Lung (tissue), 17 donors: ENCODE measurements at places on chromosomes 11 and 22.

GRCh38 chr11:8934742-8935488 is 2.2 kb upstream of the C11orf16 start:
- H3K27me3 ChIP-seq, result no peaks in the 10 kb centered on the region
- H3K4me1 ChIP-seq, result no peaks in the 10 kb centered on the region
- no peak overlapping the region for H3K27ac ChIP-seq
- H3K4me3 ChIP-seq, result no peak overlapping the region
- no peaks in the 10 kb centered on the region for H3K36me3 ChIP-seq

- peaks cover 45% of the 10 kb centered on the region for H3K36me3 ChIP-seq
- H3K27ac ChIP-seq, result peak overlapping the region; percentile 92
- no peak for DNase-seq
- no peaks in the 10 kb centered on the region for H3K27me3 ChIP-seq
Measured at GRCh38 chr11:67288198-67288451, 978 bp upstream of the ANKRD13D start.

- no peak overlapping the region for H3K4me3 ChIP-seq
- peaks cover 17% of the 10 kb centered on the region for H3K4me1 ChIP-seq
- DNase-seq, result no peak
- H3K27ac ChIP-seq, result peak overlapping the region; percentile 26
- H3K27me3 ChIP-seq, result no peaks in the 10 kb centered on the region
Measured at GRCh38 chr11:57640068-57640800, 9.5 kb downstream of the YPEL4 start.

- no peak overlapping the region for H3K4me3 ChIP-seq
- no peak for DNase-seq
- no peaks in the 10 kb centered on the region for H3K27me3 ChIP-seq
- no peak overlapping the region for H3K27ac ChIP-seq
- peaks cover 28% of the 10 kb centered on the region for H3K4me1 ChIP-seq
Measured at GRCh38 chr22:38861927-38862326, 10.1 kb downstream of the CBX6 start.

- no peak overlapping the region for H3K27ac ChIP-seq
- H3K4me1 ChIP-seq, result no peaks in the 10 kb centered on the region
- H3K36me3 ChIP-seq, result no peaks in the 10 kb centered on the region
- peaks cover 6% of the 10 kb centered on the region for H3K27me3 ChIP-seq
- no peak overlapping the region for H3K4me3 ChIP-seq
- peak; percentile 80 for DNase-seq
Measured at GRCh38 chr11:26276798-26277424, 55.0 kb upstream of the ANO3 start.

DNA sequence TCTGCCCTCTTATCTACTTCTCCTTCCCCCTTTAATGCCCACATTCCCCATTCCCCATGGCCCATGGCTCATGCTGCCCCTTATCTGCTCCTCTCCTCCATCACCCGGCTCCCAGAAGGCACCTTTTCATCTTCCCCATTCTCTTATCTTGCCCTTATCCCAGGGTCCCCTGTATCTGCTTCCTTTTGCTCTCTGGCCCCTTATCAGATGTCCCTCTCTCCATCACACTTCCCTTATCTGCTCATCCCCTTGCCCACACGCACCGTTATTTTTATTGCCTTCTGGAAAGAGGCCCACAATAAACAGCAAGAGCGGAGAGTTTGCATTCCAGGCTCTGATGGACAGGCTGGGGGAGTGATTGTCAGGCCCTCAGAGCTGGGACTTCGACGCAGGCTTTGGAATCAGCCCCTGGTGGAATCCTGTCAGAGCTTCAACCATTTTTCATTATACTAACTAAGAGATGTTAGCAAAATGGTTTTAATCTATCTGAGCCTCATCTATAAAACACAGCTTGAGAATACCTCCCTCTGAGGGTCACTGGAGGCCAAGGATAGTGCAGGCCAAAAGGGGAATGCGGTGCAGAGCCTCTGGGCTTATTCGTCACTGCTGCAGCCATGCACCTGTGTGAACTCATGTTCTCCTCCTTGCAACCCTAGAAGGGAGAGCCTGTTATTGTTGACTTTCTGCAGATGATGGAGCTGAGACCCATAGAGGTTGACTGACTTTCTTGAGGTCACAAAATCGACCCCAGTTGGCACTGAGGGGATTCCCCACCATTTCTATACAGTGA is 37.0 kb upstream of the LRRC55 start:
- no peak for DNase-seq
- H3K36me3 ChIP-seq, result no peaks in the 10 kb centered on the region
- H3K27ac ChIP-seq, result no peak overlapping the region

GRCh38 chr22:37333724-37334460 is 51.6 kb downstream of the CYTH4 start:
- DNase-seq, result no peak
- no peaks in the 10 kb centered on the region for H3K4me1 ChIP-seq
- H3K36me3 ChIP-seq, result no peaks in the 10 kb centered on the region
- H3K27me3 ChIP-seq, result no peaks in the 10 kb centered on the region
- H3K27ac ChIP-seq, result no peak overlapping the region
- no peak overlapping the region for H3K4me3 ChIP-seq

DNA sequence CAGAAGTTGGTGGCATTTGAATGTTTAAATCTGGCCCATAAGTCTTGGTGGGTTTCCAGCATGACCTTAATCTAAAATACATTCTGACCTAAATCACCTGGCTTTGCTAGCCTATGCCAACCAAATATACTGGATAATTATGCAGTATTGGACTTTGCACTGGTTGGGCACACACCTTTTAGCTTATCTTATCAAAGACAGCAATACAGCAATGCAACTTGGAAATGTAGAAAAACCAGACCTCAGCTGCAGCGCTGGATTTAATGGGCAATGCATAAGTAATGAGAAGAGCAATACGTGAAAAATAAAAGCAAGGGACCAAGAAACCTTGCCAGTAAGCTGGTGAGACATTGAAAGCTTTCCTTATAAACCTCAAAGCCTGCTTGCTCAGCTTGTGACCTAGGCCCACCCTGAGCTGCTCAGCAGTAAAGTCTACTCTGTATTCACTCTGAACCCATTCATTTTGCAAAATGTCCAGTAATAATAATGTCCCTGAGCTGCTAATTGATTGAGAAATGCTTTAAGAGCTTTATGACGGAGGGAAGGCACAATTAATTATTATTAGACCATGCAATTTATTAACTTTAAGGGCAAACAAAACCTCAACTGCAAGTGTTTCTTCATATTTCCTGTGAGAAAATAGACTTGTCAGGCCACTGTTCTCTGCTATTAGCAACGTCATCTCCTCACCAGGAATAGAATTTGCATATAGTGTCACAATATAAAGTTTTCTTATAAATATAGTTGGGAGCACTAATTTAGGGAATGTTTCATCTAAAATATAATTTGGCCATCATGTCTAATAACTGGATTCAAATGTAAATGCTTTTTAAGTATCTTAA is 49.4 kb upstream of the CEP295 start:
- DNase-seq, result no peak
- H3K4me1 ChIP-seq, result no peaks in the 10 kb centered on the region

- H3K4me1 ChIP-seq, result no peaks in the 10 kb centered on the region
- H3K36me3 ChIP-seq, result peaks cover 27% of the 10 kb centered on the region
- H3K4me3 ChIP-seq, result no peak overlapping the region
- H3K27me3 ChIP-seq, result no peaks in the 10 kb centered on the region
- no peak for DNase-seq
Measured at GRCh38 chr11:113356203-113356602, 31.4 kb upstream of the ANKK1 start.

DNA sequence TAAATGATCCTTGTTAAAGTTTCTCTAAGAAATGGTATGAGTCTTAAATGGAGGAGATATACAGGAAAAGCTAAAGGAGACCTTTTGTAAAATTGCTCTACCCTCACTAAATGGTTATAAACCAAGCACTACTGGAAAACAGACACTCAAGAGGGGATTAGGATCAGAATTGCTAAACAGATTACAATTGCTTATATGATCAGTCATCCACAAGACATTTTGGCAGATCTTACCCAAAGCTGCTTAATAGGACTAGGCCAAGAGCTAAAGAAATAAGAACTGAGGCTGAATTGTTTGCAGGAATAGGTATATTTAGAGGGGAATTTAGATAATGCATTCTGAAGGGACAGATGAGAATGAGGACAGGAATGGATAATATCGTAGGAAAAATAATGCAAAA is 9.5 kb downstream of the HARBI1 start:
- H3K27me3 ChIP-seq, result no peaks in the 10 kb centered on the region
- no peaks in the 10 kb centered on the region for H3K4me1 ChIP-seq
- H3K36me3 ChIP-seq, result no peaks in the 10 kb centered on the region
- H3K4me3 ChIP-seq, result no peak overlapping the region
- no peak overlapping the region for H3K27ac ChIP-seq

DNA sequence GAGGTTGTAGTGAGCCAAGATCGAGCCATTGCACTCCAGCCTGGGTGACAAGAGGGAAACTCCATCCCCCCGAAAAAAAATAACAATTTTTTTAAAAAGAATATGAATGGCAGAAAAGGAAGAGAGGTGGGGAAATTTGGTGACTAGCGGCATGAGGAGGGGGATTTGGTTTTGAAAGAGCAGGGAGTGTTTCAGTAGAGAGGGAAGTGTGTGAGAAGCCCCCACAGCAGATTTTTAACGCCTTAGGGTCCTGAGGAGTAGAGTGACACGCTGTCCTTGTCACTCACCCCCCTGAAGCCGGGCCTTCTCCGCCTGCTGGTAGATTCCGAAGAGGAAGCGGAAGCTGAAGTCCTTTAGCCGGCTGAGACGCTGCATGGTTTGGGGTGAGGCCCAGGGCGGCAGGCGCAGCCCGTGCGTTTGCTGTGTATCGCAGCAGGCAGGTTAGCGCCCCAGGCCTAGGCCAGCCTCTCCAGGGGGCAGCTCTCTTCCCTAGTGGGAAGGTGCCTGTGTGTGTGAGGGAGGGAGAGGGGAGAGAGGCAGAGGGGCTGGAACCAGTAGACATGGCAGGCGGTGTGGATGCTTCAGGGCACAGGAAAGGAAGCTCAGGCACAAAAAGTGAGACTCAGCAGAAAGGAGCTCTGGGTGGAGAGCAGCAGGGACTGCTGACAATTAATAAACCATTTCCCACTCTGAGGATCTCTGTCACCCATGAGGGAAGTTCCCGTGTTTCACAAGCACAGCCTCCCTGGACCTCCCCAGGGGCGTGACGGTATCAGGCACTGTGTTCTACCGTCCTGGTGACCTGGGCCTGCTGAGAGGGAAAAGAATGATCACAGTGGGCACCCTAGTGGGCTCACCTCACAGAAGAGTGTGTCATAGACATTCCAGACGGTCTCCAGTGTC is 3.9 kb downstream of the ACP2 start:
- H3K4me3 ChIP-seq, result no peak overlapping the region
- peaks cover 34% of the 10 kb centered on the region for H3K36me3 ChIP-seq

DNA sequence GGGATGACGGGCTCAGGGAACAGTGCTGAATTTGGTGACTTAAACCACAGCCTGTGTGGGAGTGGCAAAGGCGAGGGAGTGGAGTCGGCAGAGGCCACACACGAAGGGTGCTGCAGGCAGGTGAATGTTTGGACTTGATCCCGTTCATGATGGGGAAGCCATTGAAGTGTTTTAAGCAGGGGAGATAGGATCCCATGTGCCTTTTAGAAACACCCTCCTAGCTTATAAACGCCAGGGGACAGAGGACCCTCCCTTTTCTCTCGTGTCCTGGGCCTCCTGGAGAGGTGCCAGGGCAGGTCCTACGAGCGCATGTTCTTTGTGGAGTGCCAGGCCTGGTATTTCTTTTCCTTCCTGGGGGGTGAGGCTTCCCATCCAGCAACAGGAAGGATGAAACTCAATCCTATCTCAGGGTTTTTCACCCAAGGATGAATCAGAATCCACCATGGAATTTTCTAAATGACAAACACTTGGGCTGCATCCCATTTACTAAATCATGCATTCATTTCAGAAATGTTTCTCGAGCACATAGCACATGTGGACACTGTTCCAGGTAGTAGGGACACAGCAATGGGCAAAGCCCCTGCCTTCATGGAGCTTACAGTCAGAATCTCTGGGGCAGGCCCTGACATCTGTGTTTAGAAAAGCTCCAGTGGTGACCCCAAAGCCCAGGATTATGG is 59.6 kb downstream of the CHRDL2 start:
- DNase-seq, result no peak
- no peak overlapping the region for H3K4me3 ChIP-seq
- no peaks in the 10 kb centered on the region for H3K4me1 ChIP-seq
- H3K27me3 ChIP-seq, result no peaks in the 10 kb centered on the region
- no peak overlapping the region for H3K27ac ChIP-seq

DNA sequence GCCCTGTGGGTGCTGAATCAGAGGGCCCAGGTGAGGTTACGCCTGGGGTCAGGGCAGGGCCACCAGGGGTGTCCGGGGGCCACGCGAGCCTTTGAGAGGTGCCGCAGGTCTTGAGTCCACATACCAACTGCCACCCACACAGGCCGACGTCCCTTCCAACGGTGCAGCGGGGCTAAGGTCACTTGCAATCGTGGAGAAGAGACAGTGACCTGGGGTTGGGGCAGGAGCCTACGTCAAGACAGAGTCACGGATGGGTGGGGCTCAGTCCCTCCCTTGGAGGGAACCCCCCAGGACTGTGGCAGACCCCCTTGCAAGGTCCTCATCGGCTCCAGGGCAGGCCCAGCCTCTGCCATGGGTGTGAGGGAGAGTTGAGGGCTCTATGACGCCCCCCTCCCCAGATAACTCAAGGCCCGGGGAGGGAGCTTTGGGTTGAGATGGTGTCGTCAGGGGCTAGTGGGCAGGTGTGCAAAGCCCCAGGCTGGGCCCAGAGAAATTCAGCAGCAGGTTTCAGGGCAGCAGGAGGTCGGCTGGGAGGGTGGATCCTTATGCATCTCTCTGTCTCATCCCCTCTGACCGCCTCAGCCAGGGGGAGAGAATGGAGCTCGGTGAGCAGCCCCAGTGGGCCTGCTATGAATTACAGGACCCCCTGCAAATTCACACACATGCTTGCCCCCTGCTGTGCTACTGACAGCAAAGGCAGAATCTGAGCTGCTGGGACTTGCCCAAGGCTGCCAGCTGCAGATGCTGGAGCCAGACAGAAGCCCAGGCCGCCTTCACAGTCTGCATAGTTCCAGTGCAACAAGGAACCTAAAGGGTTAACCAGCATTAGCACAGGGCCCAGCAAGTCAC is 60.0 kb downstream of the MYEOV start:
- H3K4me1 ChIP-seq, result peaks cover 11% of the 10 kb centered on the region
- DNase-seq, result no peak
- H3K36me3 ChIP-seq, result no peaks in the 10 kb centered on the region
- H3K4me3 ChIP-seq, result no peak overlapping the region

- no peak overlapping the region for H3K4me3 ChIP-seq
- no peaks in the 10 kb centered on the region for H3K36me3 ChIP-seq
- no peak overlapping the region for H3K27ac ChIP-seq
- H3K4me1 ChIP-seq, result peaks cover 55% of the 10 kb centered on the region
Measured at GRCh38 chr22:17944256-17944655, 80.1 kb downstream of the MICAL3 start.

GRCh38 chr11:23846902-23847422 is 649.9 kb upstream of the LUZP2 start:
- no peaks in the 10 kb centered on the region for H3K27me3 ChIP-seq
- H3K4me3 ChIP-seq, result no peak overlapping the region
- H3K4me1 ChIP-seq, result no peaks in the 10 kb centered on the region
- H3K27ac ChIP-seq, result no peak overlapping the region

- no peaks in the 10 kb centered on the region for H3K27me3 ChIP-seq
- no peaks in the 10 kb centered on the region for H3K36me3 ChIP-seq
Measured at GRCh38 chr11:82924522-82925224, 23.1 kb downstream of the DDIAS start.
